NT2/D1 (cell line): ENCODE measurements at places on chromosomes 5 and 9.

DNA sequence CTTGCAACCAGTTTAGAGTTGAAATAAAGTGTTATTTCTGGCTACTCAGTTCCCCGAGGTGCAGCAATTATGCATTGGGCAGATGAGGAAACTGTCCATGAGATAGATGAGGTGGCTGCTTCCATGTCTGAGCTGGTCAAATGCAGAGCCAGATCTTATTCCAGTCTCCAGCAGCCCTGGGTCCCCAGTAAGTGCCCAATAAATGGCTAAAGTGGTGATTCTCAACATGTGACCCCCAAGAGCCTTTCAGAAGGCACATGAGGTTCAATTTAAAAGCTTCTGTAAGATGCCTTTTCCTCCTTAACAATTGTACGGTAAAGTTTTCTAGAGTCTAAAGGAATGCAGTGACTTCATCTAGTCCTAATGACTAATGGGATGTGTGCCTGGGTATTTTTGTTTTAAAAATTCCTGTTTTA, 17.5 kb downstream of the ATOX1 start:
- DNase-seq: no peak

- no peak for DNase-seq
Measured at GRCh38 chr5:78544561-78545201, 103.9 kb downstream of the LHFPL2 start.

- no peak for DNase-seq
Measured at GRCh38 chr5:124876983-124877382, 130.5 kb upstream of the ZNF608 start.

DNA sequence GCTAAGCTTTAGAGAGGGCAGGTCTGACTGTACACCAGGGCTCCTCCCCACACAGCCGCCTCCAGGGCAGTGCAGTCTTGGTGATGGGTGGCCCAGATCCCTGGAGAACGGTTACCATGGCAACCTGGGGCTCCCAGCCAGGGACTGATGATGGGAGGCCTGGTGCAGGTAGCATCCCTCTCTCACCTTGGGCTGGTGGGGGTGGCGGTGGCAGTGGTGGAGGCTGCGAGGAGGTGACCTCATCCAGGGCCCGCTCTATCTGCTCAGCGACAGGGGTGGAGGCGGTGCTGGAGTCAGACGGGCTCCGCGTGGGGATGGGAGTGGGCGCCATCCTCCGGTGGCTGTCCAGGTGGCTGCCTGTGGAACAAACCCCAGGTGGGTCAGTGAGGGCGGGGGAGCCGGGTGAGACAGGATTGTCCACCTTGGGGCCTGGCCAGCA, 12.3 kb downstream of the PRR7 start:
- no peak for DNase-seq

DNA sequence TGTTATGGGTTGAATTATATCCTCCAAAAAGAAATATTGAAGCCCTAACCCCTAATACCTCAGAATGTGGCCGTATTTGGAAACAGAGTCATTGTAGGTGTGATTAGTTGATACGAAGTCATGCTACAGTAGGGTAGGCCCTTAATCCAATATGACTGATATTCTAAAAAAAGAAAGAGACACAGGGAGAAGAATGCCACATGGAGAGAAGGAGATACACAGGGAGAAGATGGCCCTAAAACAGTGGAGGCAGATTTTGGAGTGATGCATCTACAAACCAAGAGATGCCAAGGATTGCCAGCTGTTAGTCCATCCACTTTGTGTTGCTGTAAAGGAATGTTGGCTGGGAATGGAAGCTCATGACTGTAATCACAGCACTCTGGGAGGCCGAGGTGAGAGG, 21.3 kb downstream of the ARRDC3 start:
- DNase-seq: no peak

- DNase-seq: no peak
Measured at GRCh38 chr5:58773744-58774441, 191.0 kb downstream of the RAB3C start.

DNA sequence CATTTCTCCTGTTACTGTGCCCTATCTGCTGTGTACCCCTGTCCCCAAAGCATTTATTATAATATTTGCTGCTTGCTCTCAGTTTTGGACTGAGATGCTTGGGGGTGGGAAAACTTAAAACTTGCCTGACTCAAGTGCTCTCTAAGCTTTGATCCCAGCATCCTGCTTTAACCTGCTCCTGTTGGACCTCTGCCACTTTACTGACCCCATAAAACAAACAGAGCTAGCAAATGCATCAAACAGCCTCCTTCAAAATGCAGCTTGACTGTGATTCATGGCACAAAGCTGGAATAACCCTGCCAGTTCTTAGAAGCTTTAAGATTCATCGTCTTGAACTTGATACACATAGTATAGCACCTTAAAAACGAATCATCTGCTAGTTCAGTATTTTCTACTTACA, 212.5 kb downstream of the DEPDC1B start:
- no peak for DNase-seq

DNA sequence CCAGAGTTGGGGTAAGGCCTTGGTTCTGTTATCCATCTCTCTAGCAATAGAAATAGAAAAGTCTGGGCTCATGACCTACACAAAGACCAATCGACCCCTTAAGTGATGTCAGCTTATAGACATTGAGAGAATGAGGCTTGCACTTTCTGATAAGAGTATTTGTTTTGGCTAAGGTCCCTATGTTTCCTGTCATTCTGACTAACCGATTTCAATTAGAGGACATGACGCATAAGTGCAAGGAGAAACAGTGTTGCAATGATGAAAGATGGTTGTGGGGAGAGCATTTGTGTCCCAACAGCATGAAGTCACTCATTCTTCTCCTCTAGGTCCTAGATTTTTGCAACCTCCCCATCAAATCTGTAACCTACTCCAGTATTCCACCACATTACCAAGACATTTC, 255.1 kb downstream of the MAT2B start:
- no peak for DNase-seq

GRCh38 chr5:96924016-96924443, 11.8 kb upstream of the LNPEP start:
- DNase-seq: no peak

GRCh38 chr5:160001457-160001856, 7.5 kb upstream of the TTC1 start:
- DNase-seq: no peak

DNA sequence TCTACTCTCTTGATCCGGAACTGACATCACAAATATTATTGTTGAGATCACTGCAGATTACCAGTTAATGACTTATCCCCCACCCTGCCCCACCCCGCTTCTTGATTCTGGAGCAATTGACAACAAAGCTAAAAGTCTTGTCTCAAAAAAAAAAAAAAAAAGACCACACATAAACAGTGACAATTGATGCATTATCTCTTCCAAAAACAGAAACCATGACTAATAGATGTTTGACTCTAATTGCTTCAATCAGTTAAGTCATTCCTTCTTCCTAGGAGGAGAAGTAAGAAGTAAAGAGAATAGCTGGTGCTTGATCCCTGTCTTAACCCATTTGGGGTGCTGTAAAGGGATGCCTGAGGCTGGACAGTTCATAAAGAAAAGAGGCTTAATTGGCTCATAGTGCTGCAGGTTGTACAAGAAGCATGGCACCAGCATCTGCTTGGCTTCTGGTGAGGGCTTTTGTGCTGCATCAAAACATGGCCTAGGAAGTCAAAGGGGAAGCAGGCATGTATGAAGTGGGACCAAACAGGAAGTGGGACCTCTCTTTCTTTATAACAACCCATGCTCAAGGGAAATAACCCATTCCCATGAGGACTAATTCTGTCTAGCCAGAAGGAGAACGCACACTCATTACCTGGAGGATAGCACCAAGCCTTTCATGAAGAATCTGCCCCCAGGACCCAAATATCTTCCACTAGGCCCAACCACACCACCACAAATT, 158.7 kb downstream of the TMEM167A start:
- no peak for DNase-seq

DNA sequence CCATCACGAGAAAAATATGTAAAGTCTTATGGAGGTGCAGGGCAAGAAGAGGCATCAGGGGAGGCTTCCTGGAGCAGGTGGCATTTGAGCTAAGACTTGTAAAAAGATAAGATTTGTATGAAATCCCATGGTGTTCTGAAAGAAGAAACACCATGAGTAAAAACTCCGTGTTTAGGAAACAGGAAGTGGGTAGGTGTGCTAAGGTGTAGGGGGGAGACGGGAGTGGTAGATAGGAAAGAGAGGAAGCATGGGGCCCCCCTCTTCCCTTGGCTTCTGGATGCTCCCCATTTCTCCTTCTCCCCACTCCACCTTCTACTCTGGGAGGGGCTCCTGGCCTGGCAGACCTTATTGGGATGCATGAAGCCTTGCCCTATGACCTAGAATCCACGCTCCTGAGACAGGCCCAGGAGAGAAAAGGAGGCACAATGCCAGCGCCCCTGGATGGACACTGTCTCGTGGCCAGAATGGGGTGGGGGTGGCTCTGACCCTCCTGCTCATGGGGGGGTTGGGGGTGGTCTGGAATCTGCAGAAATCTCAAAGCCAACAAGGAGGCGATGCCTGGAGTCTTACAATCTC, 103.6 kb downstream of the GTF3C4 start:
- DNase-seq: no peak

- no peak for DNase-seq
Measured at GRCh38 chr9:93964685-93965084, 9.5 kb upstream of the BARX1 start.

- DNase-seq: no peak
Measured at GRCh38 chr5:52989781-52990527, 802 bp downstream of the ITGA2 start.

DNA sequence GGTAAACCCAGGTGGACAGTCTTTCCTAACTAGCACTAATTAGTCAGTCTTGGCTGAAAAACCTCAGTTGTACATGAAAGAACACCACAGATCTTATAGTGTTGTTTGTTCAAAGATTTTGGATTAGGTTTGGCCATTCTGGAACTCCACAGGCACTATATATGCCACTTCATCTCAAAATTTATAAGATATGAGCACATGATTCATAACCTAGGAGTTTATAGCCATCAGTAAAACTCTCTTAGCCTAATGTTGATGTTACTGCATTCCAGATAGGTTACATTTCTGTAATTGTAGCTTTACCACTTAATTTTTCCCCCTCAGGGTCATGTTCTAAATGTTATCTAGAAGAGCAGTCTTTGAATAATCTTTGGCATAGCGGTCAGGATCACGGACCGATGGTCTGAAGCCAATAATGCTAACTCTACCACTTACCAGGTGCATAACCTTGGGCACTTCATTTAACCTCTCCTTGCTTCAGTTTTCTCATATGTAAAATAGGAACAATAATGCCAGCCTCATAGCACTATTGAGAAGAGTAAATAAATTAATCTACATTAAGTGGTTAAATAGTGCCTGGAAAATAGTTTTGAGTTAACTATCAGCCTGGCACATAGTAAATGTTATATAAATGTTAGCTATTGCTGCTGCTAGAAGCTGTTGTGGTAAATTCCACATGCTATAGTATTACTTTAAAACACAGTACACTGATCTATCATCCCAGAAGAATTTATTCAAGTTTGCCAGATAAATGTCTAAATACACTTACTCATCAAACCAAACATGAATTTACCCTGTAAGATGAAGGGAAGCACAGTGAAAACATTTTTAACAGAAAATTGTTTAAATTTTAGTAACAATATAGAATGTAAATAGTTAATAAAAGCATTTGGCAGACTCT, 743.9 kb downstream of the NR2F1-AS1 start:
- no peak for DNase-seq

- no peak for DNase-seq
Measured at GRCh38 chr5:15774632-15775031, 274.7 kb downstream of the FBXL7 start.

GRCh38 chr9:34124099-34124498, 2.4 kb downstream of the DCAF12 start:
- DNase-seq: no peak

DNA sequence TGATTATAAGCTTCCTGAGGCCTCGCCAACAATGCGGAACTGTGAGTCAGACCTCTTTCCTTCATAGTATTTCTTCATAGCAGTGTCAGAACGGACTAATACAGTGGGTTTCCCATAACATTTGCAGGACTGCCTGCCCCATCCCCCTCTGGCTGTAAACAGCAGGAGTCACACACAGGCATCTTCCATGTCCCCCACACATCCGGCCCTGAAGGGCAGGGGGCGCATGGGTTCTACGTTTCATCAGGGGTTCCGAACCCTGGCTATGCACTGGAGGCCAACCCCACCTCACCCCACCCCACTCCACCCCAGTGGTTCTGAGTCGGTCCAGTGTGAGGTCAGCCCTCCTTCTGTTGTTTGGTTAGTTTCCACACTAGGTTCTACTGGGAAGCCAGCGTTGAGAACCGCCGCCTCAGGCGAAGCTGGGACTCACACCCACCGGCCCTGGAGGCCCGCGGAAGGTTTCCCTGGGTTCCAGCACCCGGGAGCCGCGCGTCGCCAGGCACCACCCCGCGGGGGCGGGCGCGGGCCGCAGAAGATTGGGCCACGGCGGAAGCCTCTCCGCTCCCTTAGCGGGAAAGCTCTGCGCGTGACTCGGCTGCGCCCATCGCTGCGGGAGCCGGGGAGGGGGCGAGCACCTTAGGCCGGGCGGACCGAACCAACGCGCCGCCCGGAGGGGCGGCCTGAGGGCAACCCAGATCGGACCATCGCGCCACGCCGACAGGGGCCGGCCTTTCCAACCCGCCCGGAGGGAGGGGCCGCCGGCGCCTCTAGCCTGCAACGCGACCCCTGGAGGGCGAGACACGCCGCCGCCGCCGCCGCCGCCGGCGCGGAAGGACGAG, at the start of gene RUSC2:
TSS of gene RUSC2 (plus strand) at position 799 of the 842 bp plus-strand sequence. CDS start 56,411 bp downstream, outside the sequence.
- peak; percentile 81 for DNase-seq

GRCh38 chr5:131245312-131245711, 18.5 kb upstream of the CDC42SE2 start:
- no peak for DNase-seq

GRCh38 chr5:141605523-141606277, 13.1 kb downstream of the DIAPH1 start:
- no peak for DNase-seq

DNA sequence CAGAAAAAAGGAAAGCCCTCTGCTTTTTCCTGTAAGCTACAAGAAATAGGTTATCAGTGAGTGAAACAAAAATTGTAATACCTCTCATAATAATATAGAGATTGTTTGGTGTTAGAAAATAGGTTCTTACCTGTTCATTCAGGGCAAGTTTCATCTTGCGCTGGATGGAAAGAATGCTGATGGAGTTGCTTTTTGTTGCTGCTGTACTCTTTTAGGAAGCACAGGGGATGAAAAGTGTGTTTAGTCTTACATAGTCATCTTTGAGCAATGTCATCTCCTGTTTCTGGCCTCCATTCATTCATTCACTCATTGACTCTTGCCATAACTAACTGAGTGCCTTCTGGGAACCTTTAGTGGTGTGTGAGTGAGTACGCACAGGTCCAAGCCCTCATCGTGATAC, 6.4 kb downstream of the ENTREP1 start:
- no peak for DNase-seq

GRCh38 chr5:138033386-138033808, 518 bp upstream of the FAM13B start:
- no peak for DNase-seq
